ENCODE measurements at places on chromosomes 13 and 19.

DNA sequence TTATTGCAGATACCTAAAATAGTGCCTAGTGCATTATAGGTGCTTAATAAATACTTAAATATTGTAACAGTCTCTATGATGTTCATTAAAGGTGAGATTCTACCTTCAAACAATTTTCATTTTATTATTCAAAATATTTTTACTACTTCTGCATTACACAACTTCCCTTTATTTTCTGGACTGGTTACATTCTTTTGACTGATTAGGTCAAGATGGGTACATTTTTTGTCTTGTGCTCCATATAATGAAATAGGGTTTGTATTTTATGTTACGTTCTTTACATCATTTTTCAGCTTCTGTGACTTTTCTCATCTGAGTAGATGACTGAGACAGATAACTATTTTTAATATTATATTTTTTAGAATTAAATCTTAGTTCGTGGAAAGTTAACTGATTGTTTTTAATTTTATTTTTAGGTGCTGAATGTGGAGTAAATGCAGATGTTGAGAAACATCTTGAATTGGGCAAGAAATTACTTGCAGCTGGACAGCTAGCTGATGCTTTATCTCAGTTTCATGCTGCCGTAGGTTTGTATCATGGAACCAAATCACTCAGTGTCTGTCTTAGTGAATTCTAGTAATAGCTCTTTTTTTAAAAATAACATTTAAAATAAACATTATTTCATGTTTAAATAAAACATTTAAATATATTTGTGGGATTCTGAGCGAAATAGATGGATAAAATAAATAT lies 32.0 kb downstream of the DNAJC3 start:
- no peak for DNase-seq

- no peak for DNase-seq
Observed at GRCh38 chr19:18948075-18948975, 7.3 kb upstream of the HOMER3 start.

DNA sequence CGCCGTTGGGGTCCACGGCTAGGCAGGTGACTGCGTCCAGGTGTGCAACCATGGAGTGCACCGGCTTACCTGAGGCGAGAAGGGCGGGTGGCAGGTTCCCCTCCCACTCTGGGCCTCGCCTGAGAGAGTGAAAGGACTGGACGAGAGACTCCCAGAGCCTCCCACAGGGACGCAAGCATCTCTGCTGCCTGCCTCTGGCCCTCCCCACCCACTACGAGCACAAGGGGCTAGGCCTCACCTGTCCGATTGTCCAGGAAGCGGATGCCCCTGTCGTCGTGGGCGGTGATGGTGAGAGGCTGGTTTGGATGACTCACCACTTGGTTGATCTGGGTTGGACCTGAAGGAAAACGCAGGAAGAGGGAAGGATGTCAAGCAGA lies 5.1 kb upstream of the PRKD2 start:
- no peak for DNase-seq

- no peak for DNase-seq
Observed at GRCh38 chr19:42528354-42529247, at the start of gene CEACAM1. TSS of gene CEACAM1 (minus strand) at chr19:42528481. CDS start at chr19:42528374, 107 bp downstream.

DNA sequence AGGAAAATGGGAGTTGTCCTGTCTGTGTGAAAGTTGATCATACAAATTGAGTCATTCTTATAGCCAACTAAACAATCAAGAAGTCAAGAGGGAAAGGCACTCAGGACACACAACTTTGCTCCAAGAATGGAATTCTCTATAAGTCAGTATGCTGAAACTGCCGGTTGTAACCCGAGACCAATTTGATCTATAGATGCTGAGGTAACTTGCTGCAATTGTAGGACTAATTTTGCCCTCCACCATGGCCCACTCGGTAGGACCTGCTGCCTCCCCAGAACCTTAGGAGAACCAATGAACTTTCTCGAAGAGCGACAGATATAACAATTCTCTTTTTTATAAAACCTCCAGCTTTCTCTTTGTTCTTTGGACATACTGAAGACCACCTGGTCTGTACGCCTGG lies 157.0 kb downstream of the RNF17 start:
- no peak for DNase-seq

GRCh38 chr13:113413178-113413897 lies 40.0 kb downstream of the ADPRHL1 start:
- no peak for DNase-seq

GRCh38 chr19:39516270-39516669 lies 1.3 kb downstream of the SELENOV start:
- DNase-seq: no peak

Measured in NCI-H2227 treated with DMSO at 0.1 percent for 48 hours (cell line).